Cortex of kidney (tissue), 1 donor: ENCODE measurements at places on chromosomes 13 and 19.

- DNase-seq, result no peak
These were observed 38.7 kb downstream of the KCTD4 start for GRCh38 chr13:45162194-45162593.

DNA sequence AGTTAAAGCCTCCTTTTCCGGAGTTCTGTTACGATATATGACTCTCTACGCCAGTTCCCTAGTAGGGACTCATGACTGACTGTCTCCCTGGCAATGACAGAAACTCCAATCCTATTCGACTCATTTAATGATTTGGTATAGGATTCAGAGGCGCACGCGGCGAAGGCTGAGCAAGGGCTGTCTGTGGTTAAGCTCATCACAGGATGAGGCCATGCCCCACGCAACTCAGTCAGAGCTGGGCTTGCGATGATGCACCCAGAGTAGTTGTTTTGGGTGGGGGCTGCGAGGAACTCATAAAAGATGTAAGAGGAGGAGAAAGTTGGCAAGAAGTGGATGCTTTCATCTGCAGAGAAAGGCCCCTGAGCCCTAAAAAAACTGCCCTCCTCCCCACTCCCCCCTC is 468 bp upstream of the SERTM1 start:
- no peak for DNase-seq

- peak; percentile 32 for DNase-seq
These were observed at the start of gene ENOX1 for GRCh38 chr13:43786766-43787517. Gene ENOX1 (minus strand): TSS chr13:43786972.

- no peak for DNase-seq
These were observed 6.8 kb downstream of the ADPRHL1 start for GRCh38 chr13:113446488-113446854.

GRCh38 chr19:38381138-38381537 is 6.7 kb downstream of the GGN start:
- no peak for DNase-seq

GRCh38 chr13:49082653-49083536 is 107.2 kb downstream of the FNDC3A start:
- no peak for DNase-seq

DNA sequence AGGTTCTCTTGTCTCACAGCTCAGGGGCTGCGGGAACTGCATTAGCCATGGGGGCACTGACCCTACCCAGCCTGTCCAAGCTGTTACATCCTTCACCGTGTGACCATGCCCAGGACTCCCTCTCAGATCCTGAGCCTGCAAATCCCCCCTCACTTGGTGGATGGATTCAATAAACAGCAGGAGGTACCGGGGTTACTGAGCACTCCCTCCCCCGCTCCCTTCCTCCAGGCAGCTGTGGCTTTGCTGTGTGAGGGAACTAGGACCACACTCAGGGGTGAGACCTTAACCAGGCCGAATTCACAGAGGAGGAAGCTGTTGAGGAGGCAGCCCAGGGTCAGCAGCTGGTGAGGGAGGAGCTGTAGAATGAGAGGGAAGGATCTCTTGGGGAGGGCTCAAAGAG is 27.0 kb upstream of the CEACAM1 start:
- DNase-seq, result no peak

GRCh38 chr13:112956571-112957294 is 12.3 kb upstream of the MCF2L start:
- DNase-seq, result no peak

DNA sequence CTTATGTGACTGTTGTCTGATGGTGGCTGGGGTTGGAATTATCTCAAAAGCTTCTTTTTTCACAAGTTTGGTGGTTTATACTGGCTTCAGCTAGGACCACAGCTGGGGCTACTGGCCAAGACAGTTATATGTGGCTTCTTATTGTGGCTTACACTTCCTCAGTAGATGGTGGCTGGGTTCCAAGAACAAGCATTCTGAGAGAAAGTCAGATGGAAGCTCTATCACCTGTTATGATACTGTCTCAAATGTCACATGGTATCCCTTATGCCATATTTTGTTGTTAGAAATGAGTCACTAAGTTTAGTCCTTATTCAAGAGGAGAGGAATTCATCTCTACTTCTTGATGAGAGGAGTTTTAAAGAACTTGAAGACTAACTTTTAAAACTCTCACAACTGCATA is 41.6 kb downstream of the NDFIP2 start:
- no peak for DNase-seq

DNA sequence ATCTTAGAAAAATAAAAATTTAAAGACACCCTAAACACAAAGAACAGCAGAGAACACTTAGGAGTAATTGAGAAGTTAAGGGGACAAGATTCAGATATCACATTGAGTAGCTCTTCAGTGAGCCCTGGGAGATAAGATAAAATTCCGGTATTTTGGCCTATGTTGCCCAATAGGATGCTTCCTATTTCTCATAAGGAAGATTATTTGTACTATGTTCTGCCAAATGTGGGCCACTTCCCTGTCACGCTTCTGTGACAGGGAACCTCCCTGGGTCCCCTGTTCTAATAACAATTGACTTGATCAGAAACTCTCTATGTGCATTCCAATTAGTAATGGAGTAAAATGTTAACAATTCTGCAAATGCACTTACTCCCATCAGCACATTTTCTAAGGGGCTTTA is 310.7 kb downstream of the MYO16 start:
- DNase-seq, result no peak

GRCh38 chr19:42216653-42217519 is 591 bp downstream of the DEDD2 start:
- DNase-seq, result no peak
